IPS DF 19.7 (cell line): ENCODE measurements at places on chromosomes 6 and 20.

DNA sequence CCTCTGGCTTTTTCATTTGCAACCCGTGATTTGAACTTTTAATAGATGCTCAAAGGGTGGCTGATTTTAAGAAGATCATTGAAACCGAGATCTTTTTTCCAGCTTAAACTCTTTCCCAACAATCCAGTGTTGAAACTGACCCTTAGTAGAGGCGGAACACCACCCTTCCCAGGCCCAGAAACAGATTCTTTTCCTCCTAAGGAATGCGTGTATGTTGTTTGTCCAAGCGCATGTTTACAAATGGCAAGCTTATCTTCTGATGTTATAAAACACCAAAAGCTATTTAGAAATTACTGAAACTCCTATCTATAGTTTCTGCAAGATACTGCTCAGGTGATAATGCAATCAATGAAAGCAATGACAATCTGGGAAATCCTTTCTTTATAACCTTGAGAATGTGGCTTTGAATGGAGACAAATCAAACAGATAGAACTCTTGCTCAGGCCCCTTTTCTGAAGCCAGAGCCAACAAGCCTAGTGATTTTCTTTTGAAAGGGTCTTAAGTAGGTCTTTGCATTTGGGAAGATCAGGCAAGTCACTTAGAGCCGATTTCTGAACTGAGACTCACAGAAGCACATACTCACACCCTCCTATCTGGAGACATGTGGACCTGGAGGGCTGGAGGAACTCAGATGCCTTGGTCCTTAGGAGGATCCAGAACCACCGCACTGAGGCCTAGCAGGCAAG, 9.1 kb downstream of the BANF2 start:
- DNase-seq = no peak

- DNase-seq = no peak
These were observed 226.6 kb upstream of the RIN2 start for GRCh38 chr20:19531446-19531845.

DNA sequence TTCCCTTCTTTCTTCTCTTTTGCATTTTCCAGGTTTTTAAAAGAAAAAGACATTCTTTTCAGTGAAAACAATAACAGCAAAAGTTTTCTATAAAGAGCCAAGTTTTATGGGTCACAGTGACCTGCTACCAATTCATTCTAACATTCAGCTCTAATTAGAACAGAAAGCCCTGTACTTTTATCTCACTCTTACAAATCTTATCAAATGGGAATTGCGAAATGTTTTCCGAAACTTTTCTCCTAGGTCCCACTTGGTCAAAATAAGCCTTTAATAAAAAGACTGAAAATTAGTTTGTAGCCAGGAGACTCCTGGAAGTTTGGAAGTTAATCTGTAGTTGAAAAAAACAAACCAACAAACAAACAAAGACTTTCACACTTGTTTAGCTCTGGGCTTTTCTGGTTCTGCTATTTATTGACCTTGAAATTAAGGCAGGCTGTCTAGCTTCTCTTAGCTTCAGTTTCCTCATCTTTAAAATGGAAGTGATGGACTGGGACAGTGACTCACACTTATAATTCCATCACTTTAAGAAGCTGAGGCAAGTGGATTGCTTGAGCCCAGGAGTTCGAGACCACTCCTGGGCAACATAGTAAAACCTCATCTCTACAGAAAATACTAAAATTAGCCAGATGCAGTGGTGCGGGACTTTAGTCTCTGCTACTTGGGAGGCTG, 613.5 kb upstream of the CDH4 start:
- DNase-seq = no peak

- peak; percentile 15 for DNase-seq
These were observed 38.6 kb upstream of the NOL4L start for GRCh38 chr20:32623667-32624157.

DNA sequence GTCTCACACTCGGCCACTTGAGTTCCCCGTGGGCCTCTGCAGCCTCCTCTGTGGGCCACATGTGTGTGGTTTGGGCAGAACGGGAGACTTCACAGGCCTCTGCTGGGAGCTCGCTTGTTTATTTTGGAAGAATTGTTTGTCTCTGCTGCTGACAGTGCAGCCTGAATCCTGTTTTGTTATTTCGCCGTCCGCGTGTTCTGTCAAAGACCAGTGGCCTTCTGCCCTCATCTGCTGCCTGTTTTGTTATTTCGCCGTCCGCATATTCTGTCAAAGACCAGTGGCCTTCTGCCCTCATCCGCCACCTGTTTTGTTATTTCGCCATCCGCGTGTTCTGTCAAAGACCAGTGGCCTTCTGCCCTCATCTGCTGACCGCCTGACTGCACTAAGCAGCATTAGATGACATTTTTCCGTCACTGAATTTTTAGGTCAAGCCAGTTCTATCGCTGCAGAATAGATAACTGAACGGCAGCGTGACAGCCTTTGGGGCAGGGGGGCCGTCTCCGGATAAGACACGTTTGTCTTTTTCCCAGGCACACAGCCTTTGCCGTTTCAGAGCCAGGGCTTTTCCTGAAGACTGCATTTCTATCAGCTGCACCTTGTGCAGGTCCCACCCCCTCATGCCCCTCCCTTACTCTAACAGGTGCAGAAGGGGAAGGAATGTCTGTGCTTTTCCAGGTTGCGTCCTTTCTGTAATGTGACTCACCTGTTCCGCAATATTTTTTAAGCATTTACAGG, 158.5 kb upstream of the AFDN start:
- DNase-seq = no peak

DNA sequence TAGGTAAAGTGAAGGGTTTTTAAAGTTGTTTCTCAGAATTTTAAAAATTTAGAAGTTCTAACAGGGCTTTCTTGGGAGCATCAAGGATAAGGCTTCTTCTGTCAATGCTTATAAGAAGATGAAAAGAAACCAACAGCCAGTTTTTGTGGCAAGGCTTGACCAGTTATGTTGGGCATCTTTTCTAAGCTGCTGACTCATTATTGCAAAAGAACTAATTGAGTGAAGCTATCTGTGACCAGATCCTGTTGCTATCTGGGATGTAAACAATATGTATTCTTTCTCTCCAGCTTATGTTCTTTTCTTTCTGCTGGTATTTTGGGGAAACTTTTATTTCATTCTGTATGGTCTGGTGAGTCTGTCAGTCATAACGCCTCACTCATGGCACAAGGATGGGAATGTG, 643.8 kb downstream of the HDGFL1 start:
- DNase-seq = no peak

DNA sequence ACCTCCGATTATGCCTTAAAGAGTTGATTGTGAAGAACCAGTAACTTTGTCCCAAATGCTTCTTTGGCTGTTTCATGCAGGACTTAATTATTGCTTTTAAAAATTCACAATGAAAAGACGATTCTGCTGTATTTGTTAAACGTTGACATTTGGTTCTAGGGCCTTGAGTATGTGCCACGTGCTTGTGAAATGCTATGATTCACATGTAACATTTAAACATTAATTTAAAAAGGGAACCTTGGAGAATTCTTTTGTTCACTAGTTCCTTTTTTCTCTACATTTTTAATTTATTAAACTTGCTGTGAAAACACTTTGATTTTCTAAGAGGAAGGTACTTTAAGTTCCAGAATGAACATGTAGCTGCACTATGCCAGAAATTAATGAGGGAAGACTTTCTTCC, 9.5 kb downstream of the GZF1 start:
- no peak for DNase-seq

GRCh38 chr20:16445482-16445881, 127.8 kb downstream of the KIF16B start:
- DNase-seq = no peak

DNA sequence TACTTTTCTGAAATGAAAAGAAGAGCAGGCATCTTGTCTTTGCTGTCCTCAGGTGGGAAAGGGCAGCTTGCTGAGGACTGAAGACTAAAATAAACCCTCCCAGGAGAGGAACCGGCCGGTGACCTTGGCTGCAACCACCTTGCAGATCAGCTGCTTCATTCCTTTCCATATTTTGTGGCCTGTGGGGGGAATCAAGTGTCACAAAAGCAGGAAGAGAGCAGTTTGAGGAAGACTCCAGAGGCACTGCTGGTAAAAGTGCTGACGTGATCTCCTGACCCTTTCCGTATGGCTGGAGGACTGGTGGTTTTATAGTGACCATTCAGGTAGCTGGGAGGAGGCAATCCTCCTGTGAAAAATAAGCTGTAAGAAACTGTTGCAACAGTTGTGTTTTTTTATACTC, 157.0 kb downstream of the PLCB4 start:
- DNase-seq = no peak

DNA sequence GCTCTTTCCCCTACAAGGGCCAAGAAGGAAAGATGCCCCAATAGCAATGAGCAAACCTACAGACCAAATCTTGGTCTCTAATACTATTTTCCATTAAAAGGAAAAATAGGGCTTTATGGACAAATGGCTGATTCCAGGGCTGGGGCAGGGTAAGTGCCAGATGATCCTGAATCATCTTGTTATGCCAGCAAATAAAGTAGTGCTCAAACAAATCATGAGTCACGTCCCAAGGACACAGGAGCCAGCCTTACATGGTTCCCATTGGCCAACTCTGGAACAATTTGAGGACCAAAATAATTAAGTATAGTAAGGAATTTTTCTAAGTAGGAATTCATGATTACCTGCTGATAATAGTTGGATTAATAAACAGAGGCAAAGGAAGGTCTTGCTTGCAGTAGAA, 53.2 kb upstream of the NKX2-4 start:
- DNase-seq = no peak

DNA sequence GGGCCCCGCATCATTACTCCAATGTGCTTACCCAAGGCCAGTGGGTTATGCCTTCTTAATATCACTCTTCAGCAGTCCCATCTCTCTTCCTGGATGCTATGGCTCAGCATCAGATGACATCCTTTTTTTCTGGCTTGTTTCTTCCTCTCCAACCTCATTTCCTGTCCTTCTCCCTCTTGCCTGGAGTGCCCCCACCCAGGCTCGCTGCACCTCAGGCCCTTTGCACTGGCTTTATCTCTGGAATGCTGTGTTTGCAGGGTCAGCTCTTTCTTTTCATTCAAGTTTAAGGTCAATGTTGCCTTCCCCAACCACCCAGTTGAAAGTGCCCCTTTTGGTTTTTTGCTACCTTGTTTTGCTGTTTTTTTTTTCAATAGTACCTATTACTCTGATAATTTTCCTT, 36.7 kb downstream of the CD40 start:
- no peak for DNase-seq

GRCh38 chr6:130788954-130789353, 38.3 kb upstream of the SMLR1 start:
- DNase-seq = no peak

GRCh38 chr6:14796974-14797762, 448.7 kb upstream of the JARID2 start:
- DNase-seq = no peak

GRCh38 chr20:10763112-10763511, 89.3 kb upstream of the JAG1 start:
- no peak for DNase-seq

GRCh38 chr6:46961232-46961631, 39.5 kb upstream of the ADGRF5 start:
- no peak for DNase-seq

GRCh38 chr20:58384821-58385220, 4.2 kb upstream of the VAPB start:
- no peak for DNase-seq

- no peak for DNase-seq
These were observed 294.9 kb upstream of the MARCKS start for GRCh38 chr6:113562248-113562647.

- no peak for DNase-seq
These were observed 78.7 kb downstream of the GMDS start for GRCh38 chr6:2166717-2167116.

GRCh38 chr6:101668496-101669030, 275.1 kb downstream of the GRIK2 start:
- no peak for DNase-seq

GRCh38 chr20:56826306-56826704, 197.2 kb downstream of the TFAP2C start:
- no peak for DNase-seq
